Jurkat, Clone E6-1 (cell line): ENCODE measurements at places on chromosomes 5 and 9.

DNA sequence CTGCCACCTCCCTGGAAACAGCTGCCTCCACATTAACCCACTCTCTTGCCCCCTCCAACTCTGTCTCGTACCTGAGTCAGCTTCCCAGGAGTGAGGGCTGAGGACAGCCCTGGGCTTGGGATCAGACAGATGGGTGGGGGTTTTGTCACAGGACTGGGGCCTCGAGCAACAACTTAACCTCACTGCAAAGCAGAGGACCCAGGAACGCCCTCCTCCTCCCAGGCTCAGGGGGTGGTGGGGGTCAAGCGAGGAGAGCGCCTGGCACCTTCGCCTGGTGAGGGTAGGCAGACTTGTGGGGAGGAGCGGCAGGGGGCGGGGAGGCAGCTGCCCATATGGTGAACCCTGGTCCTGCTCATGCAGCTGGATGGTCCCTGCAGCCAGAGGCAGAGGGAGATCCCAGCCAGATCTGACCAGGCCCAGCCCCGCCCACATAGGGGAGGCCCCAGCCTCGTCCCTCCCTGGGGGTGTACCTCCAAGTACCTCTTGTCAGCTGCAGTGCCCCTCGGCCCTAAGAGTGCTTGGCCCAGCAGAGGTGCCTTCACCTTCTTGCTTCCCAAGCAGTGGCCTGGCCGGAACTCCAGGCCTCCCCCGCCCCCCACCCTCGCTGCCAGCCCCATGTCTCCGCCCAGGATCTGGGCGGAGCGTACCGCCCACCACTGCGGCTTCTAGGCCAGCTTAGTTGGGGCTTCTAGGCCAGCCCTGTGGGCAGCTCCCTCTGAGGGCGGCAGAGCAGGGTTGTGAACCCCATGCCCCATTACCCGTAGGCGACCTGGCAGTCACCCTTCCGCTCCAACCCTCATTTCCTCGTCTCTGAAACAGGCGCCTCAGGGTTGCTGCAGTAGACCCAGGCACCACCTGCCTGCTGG, at the start of gene SARDH:
Gene SARDH, minus strand, starts transcription at position 579 of the 866 bp plus-strand sequence. CDS start 4,179 bp downstream, outside the sequence.
- DNase-seq: no peak

DNA sequence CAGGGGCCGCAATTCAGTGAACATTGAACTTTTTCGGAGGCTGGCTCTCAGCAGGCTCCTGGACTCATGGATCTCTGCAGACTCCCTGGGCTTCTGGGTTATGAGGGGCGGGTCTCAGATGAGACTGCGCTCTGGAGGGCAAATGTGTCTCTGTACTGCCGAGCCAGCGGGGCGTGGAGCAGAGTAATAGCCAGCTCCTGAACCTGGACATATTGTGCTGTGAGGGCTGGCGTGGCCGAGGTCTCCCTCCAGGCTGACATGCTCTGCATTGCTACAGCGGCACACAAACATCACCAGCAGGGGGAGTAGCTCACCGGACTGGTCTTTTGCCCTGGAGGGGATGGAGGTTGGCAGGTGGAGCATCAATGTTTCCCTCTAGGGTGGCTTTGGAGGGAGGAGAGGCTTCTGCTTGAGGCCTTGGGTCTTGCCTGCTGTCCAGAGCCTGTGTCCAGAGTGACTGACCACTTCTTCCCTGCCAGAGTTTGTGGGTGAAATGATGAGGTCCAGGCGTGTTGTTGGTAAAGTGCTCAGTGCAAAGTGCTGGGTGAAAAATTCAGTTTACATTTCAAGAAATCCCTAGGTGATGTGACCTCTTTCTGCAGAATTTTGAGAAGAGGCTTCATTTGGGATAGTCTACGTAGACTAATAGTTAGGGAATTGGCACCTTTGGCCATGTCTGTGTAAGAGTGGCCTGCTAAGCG, 10.9 kb upstream of the GADD45G start:
- peak; percentile 47 for DNase-seq

DNA sequence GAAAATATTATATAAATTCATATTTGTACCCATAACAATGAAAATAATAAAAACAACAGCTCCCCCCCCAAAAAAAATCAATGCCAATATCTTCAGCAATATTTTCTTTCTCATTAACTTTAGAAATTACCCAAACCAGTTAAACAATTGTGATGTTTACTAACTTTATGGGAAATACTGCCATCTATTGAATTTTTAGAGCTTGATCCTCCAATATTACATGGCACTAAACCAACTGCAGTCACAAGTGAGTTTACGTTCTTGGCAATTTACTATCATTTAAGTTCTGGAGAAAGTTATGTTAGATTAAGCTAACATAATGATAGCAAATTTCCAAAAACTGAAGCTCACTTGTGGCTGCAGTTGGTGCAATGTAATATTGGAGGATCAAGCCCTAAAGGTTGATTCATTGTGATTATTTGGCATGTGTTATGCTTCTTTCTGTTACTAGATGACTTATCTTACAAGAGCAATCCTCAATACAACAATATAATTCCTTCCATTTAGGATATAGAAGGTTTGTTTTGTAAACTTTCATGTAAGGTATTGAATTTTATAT, 379.5 kb downstream of the CDH18 start:
- DNase-seq: no peak

DNA sequence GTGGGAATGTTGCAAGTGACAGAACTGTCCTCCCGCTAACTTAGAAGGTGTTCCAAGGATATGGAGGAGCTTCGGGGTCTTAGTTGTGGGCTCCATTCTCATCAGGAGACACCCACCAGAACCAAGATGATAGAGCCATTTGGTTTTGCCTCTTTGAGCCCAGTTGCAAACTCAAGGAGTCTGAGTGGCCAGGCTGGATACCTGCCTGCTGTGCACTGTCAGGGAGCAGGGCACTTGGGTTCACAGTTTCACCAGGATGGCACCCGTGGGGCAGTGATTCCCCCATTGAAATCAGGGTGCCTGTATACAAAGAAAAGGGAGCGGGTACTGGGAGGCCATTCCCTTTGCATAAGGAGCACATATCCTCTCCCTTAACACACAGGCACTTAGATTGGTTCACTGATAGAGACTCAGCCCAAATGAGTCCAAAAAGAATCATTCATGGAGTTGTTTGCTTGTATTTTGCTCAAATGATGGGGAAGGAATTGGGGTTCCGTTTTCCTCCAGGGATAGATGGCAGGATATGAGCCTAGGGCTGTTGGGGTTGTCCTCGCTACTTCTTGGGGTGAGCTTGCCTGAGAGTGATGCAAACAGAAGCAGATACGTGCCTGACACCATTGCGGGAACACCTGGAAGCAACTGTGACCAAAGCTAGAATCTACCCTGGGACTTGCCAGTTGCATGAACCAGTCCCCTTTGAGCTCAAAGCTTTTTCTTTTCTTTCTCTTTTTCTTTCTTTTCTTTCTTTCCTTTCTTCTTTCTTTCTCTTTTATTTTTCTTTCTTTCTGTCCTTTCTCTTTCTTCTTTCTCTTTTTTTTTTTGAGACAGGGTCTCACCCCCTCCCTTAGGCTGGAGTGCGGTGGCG, 1.3 kb upstream of the PRR7 start:
- DNase-seq: peak; percentile 77

GRCh38 chr9:95302479-95302878, 15.0 kb downstream of the FANCC start:
- no peak for DNase-seq

DNA sequence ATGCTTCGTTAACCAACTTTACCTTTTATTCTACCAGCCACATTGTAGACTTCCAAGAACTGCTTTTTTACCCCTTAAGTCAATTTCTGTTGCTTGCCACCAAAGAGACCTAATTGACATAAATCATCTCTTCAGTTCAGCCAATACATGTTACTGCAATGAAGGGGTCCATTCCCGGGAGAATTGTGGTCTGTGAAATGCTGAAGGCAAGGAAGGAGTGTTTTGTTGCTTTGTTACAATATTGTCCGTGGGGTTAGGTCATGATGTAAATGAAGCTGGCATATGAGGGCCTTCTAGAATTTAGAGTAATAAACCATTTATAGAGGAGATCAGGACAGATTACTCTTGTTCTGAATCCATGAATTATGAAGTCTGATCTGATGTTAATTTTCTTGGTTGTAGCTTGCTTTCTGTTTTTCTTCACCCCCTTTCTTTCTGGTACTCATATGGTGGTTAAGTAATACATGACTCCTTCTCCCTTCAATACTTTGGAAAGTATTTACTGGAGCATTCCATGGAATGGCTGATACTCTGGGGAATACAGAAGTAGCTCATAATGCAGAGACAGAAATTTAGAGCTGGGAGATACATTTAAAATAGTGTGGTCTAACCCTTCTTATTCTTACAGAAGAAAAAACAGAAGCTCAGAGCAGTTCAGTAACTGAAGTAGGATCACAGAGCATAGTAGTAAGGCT, 297.0 kb upstream of the CLINT1 start:
- no peak for DNase-seq

GRCh38 chr9:137970686-137971476, 93.3 kb downstream of the CACNA1B start:
- DNase-seq: no peak

- DNase-seq: no peak
Observed at GRCh38 chr9:97983589-97984187, 547 bp downstream of the ANP32B start.

DNA sequence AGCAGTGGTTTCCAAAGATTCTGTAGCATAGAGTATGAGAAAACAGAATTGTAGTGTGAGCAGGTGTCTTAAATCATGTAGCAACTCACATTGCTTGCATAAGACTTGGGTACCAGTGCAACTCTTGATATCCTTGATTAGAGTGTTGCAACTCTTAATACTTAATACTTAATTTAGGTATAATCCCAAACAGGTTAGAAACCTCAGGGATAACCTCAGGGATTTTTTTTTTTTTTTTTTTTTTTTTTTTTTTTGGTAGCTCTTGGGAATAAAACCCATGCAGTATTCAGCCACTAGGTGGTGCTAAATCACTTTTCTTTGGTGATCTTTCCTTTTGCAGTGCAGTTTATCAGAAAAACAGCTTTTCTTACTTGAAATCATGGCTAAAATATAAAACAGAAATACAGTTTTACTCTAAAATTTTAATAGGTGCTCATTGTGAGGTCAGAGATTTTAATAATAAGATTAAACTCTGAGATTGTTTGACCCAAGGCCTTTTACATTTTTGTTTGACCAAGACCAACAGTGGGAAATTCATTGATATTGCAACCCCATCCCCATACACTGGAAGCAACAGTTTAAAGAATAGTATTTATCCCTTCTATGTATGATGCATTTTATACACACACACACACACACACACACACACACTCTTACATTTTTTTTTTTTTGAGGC, 55.3 kb downstream of the ERAP1 start:
- DNase-seq: peak; percentile 71

DNA sequence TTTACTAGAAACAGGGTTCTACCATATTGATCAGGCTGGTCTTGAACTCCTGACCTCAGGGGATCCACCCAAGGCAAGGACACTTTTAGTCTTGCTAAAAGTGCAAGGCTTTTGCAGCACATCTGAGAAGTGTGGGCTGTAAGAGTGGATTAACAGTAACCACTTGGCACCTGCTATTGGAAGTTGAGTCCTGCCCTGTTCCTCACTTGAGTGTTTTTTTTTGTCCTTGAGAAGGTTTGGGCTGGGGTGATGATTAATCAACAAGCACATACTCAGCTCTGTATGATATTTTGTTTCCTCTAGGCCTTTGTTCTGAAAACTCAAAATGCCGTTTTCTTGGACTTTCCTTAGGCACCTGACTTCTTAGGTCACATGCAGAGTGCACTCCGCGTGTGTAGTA, 37.4 kb downstream of the SNX30 start:
- no peak for DNase-seq
